RWPE1 (cell line): ENCODE measurements at places on chromosomes 3 and 15.

DNA sequence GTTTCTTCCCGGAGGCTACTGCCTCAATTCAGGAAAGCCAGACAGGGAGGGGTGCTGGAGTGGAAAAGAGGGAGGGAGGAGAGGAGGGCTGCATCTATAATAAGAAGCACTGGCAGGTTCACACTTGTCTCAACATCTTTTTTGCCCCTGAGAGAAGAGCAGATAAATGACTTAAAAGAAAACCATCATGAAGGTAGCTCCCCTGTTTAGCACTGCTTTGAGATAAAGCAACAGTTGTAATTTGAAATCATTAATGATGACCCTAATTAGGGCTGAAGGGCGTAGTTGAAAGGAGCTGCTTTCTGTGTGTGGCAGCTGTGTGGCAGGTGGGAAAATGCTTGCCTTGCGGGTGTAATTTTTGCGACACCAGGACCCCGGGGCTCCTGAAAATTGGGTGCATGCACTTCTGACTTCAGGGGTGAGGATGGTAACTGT is 222.8 kb upstream of the IL12A start:
- no peak for DNase-seq

GRCh38 chr3:98744283-98744682 is 18.9 kb upstream of the ST3GAL6 start:
- no peak for DNase-seq

DNA sequence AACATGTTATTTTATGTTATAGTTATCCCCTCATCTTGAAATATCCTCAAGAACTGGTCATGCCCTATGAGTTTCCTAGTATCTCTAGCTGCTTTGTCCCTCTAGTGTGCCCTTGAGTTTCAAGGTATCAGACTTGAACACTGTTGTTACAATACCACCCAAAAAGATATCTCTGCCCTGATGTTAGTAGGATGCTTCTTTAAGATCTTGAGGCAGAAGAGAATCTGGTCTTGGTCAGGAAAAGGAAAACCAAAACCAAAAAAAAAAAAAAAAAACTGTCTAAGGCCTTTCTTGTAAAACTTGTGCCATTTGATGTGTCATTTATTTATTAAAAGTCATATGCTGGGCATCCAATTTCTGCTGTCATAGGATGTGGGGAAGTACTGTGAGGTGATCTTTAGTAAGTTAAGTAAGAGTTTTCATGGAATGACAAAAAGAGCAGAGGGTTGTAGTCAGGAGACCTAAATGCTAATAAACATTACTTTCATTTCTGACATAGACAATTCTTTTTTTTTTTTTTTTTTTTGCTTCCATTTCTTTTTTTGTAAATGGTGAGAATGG is 229.7 kb downstream of the NECTIN3 start:
- DNase-seq = no peak

DNA sequence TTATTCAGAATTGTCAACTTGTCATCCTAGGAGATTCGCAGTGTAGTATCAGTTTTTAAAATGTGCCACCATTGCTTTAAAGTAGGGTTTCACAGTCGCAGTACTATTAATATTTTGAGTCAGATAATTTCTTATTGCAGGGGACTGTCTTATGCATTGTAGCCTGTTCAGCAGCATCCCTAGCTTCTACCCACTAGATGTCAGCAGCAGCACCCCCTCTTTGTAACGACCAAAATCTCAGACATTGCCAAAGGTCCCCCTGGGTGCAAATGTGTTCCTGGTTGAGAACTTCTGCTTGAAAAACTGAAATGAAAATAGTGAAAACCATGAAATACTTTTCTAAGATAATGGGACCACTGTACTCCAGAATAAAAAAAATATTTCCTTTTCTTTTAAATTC is 474.8 kb downstream of the CNTN3 start:
- no peak for DNase-seq

GRCh38 chr15:89129123-89129815 is 41.0 kb downstream of the ABHD2 start:
- DNase-seq = no peak
